ENCODE measurements at places on chromosomes 11 and 22.
A peak's percentile ranks its signal among the peaks of the same experiment; 100 is the strongest.

DNA sequence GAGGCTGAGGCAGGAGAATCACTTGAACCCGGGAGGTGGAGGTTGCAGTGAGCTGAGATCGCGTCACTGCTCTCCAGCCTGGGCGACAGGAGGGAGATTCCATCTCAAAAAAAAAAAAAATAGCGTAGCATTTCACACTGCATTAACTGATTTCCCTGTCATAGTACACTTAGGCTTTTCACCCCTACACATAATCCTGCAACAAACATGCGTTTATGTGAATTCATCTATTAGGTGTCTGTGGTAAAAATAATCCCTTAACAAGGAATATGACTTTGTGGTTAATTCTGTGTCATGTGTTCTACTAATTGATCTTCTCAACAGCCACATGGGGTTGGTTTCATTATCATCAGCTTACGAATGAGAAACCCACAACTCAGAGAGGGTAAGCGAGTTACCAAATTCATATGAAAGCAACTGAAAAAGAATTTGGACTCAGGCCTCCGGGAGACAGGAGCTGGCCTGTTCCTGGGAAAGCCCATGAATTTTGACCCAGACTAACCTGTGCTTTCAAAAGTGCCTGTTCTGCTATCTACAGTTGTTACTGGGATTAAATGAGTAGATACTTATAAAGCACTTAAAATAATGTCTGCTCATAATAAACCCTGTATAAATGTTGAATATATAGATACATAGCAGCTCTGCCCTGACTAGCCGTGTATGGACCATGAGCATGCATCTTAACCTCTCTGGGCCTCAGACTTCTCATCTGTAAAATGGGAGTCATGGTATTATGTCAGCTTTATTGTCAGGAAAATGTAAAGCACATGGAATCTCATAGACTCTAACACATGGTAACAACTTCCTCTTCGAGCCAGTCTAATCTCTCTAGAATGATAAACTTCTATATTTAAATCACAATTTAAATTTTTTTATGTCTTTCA is 36.6 kb downstream of the KCNJ1 start:
- no peak for DNase-seq

- no peak for DNase-seq
Observed at GRCh38 chr11:46682773-46683752, 17.4 kb downstream of the ARHGAP1 start.

GRCh38 chr22:41909310-41910049 is 5.4 kb downstream of the SHISA8 start:
- DNase-seq, result no peak

GRCh38 chr11:3614742-3615171 is 27.0 kb downstream of the ART5 start:
- DNase-seq, result peak; percentile 55

DNA sequence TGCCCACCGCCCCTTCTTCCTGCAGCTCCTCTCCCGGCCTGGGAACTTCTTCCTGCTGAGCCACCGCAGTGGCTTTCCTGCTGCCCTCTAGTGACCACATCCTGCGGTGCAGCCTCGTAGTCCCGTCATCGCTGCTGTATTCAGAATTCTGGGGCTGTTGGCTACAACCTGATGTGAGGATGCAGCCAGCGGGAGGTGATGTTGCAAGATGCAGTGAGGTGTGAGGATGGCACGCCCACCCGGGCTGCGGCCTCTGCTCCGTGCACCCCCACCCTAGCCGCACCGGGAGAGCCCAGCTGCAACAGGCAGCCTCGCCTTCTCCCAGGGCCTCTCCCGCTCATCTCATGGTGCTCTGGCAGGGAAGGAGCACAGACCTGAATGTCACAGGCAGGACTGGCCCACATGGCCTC is 10.1 kb downstream of the CHST1 start:
- peak; percentile 57 for DNase-seq

GRCh38 chr11:48163360-48164100 is 53.1 kb upstream of the OR4B1 start:
- DNase-seq, result no peak

GRCh38 chr11:45527898-45528297 is 137.5 kb downstream of the CHST1 start:
- peak; percentile 1 for DNase-seq

- no peak for DNase-seq
Observed at GRCh38 chr11:68670208-68670992, 13.9 kb upstream of the GAL start.

DNA sequence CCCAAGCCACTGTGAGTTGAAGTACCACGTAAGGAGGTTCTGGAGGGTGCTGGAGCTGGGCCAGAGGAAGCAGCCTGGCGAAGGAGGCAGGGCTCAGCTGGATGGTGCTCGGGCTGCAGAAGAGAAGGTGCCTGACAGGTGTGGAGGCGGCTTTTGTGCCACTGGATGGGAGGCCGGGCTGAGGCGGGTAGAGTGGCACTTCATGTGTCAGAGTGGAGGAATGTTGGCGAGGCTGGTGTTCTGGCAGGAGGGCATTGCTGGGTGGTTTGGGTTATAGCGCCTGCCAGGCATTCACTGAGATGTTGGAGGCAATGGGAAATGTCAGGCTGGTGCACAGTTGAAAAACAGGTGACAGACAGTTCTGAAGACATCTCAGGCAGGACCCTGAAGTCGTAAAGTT is 24.2 kb downstream of the UBE2L3 start:
- no peak for DNase-seq

DNA sequence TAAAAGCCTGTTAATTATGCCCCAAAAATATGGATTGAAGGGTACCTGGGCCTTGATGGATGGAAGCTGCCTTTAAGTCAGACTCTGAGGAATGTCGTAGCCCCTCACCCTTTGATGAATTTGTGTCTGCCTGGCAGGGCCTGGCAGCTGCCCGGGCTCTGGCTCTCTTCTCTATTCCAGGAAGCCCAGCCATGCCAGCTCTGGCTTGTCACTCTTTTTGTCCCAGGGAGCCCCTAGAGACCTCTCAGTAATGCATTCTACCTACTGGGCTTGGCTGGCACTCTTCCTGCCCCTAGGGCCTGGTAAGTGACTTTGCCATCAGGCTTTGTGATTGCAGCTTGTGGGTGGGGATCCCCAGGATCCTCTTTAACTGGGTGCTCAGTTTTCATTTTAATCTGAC is 103.8 kb downstream of the GRIK4 start:
- DNase-seq, result no peak

- DNase-seq, result no peak
Observed at GRCh38 chr11:105233285-105233684, 93.7 kb upstream of the CARD18 start.

- no peak for DNase-seq
Observed at GRCh38 chr11:113311536-113311935, 2.8 kb upstream of the TTC12 start.

- peak; percentile 53 for DNase-seq
Observed at GRCh38 chr11:67303132-67303834, at the start of gene SSH3. SSH3 (plus strand) TSS chr11:67303530; CDS start chr11:67303626, 96 bp downstream.

GRCh38 chr11:41795004-41795403 is 335.6 kb upstream of the LRRC4C start:
- no peak for DNase-seq

- no peak for DNase-seq
Observed at GRCh38 chr11:15113381-15113780, 1.3 kb upstream of the INSC start.

- peak; percentile 82 for DNase-seq
Observed at GRCh38 chr22:39388261-39389011, 11.1 kb upstream of the TAB1 start.

- DNase-seq, result no peak
Observed at GRCh38 chr11:67274768-67275605, 8.7 kb downstream of the GRK2 start.

DNA sequence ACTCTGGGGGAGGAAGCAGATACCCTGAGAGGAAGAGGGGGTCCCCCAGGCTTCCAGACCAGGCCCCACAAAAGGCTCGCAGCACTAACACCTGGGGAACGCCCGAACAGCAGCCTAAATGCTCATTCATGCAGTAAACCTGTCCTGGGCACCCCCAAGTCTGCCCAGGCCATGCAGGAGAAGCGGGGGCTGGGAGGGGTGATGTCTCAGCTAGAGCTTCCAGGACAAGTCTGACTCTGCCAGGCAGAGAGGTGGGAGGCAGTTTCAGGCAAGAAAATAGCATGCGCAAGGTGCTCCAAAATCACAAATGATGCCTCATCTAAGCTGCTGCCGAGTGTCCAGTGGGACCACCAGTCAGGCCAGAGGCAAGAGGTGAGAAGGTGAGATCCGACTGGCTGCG is 14.6 kb downstream of the CABP7 start:
- DNase-seq, result no peak

GRCh38 chr11:88171982-88172381 is 3.3 kb downstream of the RAB38 start:
- no peak for DNase-seq
